ENCODE measurements at places on chromosomes 16 and 17. TPM values are rescaled to one million over a fixed set of nuclear protein-coding genes. Genes with fewer than 3 reads are reported as not detected.

DNA sequence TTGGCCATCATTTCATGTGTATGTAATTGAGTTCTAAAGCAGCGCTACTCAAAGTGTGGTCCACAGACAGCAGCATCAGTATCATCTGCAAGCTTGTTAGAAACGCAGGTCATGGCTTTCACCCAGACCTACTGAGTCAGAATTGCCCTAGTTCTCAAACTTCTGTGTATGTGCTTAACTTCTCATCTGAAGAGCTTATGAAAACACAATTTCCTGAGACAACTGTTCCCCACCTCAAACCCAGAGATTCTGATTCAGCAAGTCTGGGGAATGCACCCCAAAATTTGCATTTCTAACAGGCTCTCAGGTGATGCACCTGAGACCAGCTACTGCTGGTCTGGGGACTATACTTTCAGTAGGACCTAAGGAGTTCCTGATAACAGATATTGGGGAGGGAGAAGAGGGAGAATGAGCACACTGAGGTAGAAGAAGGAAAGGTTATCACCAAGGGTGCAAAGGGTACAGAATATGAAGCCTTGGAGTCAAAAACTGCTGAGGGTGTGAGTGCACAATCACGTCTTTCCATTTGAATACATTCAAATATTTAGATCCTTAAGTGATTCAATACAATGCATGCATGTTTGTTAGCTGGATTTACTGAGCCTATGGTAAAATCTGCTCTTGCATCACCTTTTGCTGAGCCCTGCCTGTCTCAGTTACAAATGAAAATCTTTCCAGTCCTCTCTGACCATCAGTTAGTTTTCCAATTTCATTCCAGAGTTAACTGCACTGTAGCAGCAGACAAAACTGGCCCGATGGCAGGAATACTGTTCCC lies 29.2 kb upstream of the SKAP1 start:
- no peaks in the 10 kb centered on the region for H3K36me3 ChIP-seq
- H3K27ac ChIP-seq = no peak overlapping the region
- no peak overlapping the region for H3K4me3 ChIP-seq
- no peak for DNase-seq

DNA sequence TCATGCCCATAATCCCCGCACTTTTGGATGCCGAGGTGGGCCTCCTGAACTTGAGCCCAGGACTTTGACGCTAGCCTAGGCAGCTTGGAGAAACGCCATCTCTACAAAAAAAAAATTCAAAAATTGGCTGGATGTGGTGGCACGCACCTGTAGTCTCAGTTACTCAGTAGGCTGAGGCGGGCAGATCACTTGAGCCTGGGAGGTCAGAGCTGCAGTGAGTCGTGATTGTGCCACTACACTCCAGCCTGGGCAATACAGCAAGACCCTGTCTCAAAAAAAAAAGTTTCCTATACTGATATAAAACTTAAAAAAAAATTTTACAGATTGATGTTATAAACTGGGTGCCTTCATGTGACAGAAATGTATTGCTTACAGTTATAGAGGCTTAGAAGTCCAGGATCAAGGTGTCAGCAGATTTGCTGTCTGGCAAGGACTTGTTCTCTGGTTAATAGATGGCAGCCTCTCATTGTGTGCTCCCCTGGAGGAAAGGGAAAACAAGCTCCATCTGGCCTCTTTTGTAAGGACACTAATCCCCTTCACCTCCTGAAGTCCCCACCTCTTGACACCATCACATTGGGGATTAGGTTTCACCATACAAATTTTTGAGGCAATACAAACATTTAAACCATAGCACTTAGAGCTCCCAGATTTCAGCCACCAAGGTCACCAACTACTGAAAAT lies 8.5 kb upstream of the CES3 start:
- peaks cover 20% of the 10 kb centered on the region for H3K4me1 ChIP-seq
- no peak overlapping the region for H3K27ac ChIP-seq
- H3K27me3 ChIP-seq = peaks cover 8% of the 10 kb centered on the region
- no peaks in the 10 kb centered on the region for H3K36me3 ChIP-seq

GRCh38 chr17:39791111-39791992 lies 53.6 kb downstream of the GRB7 start:
- H3K27me3 ChIP-seq = no peaks in the 10 kb centered on the region
- H3K27ac ChIP-seq = peak overlapping the region; percentile 36
- no peak overlapping the region for H3K4me3 ChIP-seq
- DNase-seq = no peak
- H3K36me3 ChIP-seq = peaks cover 14% of the 10 kb centered on the region
- H3K4me1 ChIP-seq = peaks cover 82% of the 10 kb centered on the region

DNA sequence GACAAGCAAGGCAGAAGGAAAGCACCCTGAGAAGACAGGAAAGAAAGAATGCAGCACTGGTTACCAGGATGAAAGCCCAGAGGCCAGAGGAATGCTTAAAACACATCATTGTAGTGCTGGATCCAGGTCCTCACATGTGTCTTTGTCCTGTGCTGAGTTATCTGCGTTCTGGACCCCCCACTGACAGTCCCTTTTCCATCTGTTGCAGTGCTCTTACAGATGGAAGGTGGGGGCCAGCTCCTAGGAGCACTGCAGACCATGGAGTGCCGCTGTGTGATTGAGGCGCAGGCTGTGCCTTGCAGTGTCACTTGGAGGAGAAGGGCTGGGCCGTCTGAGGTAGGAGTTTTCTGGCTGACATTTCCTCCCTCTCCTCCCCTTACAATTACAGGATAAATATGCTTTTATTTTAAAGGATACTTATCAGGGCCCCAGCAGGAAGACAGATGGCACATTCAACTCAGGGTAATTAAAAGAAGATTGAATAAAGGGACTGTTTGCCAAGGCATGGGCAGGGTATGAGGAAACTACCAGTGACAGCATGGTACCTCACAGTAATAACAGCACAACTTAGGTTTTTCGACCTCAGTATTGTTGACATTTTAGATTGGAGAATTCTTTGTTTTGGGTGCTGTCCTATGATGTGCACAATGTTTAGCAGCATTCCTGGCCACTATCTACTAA lies 3.0 kb downstream of the EME1 start:
- H3K4me1 ChIP-seq = peaks cover 19% of the 10 kb centered on the region
- H3K36me3 ChIP-seq = peaks cover 2% of the 10 kb centered on the region
- DNase-seq = no peak

DNA sequence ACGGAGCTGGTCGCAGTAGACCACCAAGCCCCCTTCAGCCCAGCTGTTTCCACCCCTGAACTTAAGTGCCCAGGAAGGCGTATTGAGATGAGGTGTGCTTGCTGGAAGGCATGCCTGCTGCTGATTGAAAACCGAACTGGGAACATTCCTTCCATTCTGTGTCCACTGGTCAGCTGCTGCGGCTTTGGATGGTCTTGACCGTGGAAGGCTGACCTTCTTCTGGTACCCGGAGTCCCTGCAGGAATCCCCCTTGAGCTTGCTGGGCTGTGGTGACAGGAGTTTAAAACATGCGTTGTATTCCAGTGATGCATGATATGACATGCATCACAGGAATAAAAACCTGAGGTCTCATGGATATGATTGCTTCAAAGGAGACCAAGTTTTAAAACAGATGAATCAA lies 31.4 kb downstream of the IL4R start:
- no peak overlapping the region for H3K4me3 ChIP-seq
- peak overlapping the region; percentile 39 for H3K27ac ChIP-seq
- peaks cover 19% of the 10 kb centered on the region for H3K36me3 ChIP-seq
- peaks cover 47% of the 10 kb centered on the region for H3K4me1 ChIP-seq
- H3K27me3 ChIP-seq = no peaks in the 10 kb centered on the region

GRCh38 chr16:52709306-52709705 lies 162.4 kb upstream of the TOX3 start:
- H3K27me3 ChIP-seq = no peaks in the 10 kb centered on the region
- H3K4me1 ChIP-seq = no peaks in the 10 kb centered on the region
- H3K4me3 ChIP-seq = no peak overlapping the region
- DNase-seq = no peak
- no peaks in the 10 kb centered on the region for H3K36me3 ChIP-seq

DNA sequence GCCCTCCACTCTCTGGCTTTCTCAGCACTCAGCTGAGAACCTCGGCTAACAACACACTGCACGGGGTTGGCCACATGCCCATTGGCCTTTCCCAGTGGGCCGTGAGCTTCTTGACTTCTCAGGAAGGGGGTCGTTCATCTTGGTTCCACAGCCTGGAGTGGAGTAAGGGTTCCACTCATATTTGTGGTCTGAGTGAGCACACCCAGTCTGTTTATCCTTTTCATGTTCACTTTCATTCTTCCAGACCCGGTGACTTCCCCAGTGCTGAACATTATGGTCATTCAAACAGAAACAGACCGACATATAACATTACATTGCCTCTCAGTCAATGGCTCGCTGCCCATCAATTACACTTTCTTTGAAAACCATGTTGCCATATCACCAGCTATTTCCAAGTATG lies 8.2 kb downstream of the MILR1 start:
- no peaks in the 10 kb centered on the region for H3K36me3 ChIP-seq
- peak overlapping the region; percentile 68 for H3K27ac ChIP-seq
- H3K4me3 ChIP-seq = no peak overlapping the region
- peaks cover 44% of the 10 kb centered on the region for H3K4me1 ChIP-seq
- H3K27me3 ChIP-seq = no peaks in the 10 kb centered on the region
- peak; percentile 16 for DNase-seq

GRCh38 chr17:43327421-43327820 lies 71.4 kb upstream of the ARL4D start:
- H3K4me1 ChIP-seq = no peaks in the 10 kb centered on the region
- no peak overlapping the region for H3K27ac ChIP-seq
- no peaks in the 10 kb centered on the region for H3K36me3 ChIP-seq
- DNase-seq = no peak
- no peaks in the 10 kb centered on the region for H3K27me3 ChIP-seq
- no peak overlapping the region for H3K4me3 ChIP-seq

GRCh38 chr17:65553009-65553645 lies 8.3 kb downstream of the AXIN2 start:
- H3K27me3 ChIP-seq = no peaks in the 10 kb centered on the region
- DNase-seq = no peak
- H3K36me3 ChIP-seq = no peaks in the 10 kb centered on the region
- no peak overlapping the region for H3K27ac ChIP-seq
- peaks cover 4% of the 10 kb centered on the region for H3K4me1 ChIP-seq

DNA sequence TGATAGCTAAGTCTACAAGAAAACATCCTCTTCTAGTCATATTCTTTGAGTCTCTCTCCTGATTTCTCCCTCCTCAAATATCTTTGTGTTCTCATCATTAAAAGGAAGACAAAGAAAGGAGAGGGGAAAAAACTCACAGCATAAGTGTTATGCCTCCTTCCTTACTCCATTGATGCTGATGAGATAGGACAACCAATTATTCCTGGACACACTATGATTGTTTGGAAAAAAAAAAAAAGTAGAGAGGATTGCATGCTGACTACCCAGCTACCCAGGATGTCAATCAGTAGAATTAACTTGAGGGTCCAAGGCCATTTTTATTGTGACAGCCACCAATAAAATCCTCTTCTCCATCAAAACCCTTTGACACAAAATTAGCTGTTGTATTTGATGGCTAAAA lies 299.1 kb upstream of the CDH8 start:
- no peak overlapping the region for H3K27ac ChIP-seq
- DNase-seq = no peak
- no peak overlapping the region for H3K4me3 ChIP-seq
- no peaks in the 10 kb centered on the region for H3K27me3 ChIP-seq

DNA sequence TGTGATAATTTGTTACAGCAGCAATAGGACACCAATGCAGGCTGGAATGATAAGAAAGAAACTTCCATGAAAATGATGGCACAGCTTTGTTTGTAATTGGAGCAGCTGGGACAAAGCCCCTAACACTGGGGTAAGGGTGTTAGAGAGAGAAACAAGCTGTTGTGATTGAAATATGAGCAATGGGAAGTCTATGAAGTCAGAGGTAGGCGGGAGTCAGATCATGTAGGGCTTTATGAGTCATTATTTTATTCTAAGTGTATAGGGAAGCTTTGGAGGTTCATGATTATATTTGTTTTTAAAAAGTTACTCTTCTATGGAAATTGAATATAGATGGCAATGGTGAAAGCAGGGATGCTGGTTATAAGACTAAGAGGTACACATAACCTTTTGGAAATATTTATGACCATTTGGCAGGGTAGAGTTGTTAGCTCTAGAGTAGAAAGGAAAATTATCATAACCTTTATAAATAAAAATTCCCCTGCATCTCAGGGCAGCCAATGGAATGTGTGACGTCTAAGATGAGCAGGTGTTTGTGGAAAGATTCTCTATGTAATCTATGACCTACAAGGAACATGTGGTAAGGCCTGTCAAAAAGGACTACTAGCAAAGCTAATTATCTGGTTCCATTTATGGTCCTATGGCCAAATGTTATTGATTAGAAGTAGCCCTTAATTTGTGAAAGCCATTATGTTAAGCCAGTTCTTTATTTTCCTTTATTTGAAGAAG lies 85.6 kb downstream of the KCNJ2 start:
- no peak overlapping the region for H3K4me3 ChIP-seq
- DNase-seq = no peak
- no peaks in the 10 kb centered on the region for H3K27me3 ChIP-seq
- H3K27ac ChIP-seq = no peak overlapping the region
- H3K36me3 ChIP-seq = no peaks in the 10 kb centered on the region
- no peaks in the 10 kb centered on the region for H3K4me1 ChIP-seq

- H3K4me1 ChIP-seq = no peaks in the 10 kb centered on the region
- H3K27me3 ChIP-seq = no peaks in the 10 kb centered on the region
- peaks cover 6% of the 10 kb centered on the region for H3K36me3 ChIP-seq
- DNase-seq = no peak
Observed at GRCh38 chr16:70700101-70701020, 14.5 kb upstream of the MTSS2 start.

GRCh38 chr17:76681222-76682137 lies 29.3 kb downstream of the MXRA7 start:
- H3K36me3 ChIP-seq = no peaks in the 10 kb centered on the region
- no peaks in the 10 kb centered on the region for H3K27me3 ChIP-seq
- peak; percentile 57 for DNase-seq
- H3K4me3 ChIP-seq = no peak overlapping the region
- H3K27ac ChIP-seq = no peak overlapping the region

The KRTAP4-1 gene
- not detected for total RNA-seq

The TBC1D26 gene
- total RNA-seq = 0.46 TPM

The NLRC3 gene
- 39.6 TPM for total RNA-seq

The SLC12A3 gene
- 5.3 TPM for total RNA-seq

The ABCC3 gene
- total RNA-seq = 0.44 TPM

The PRSS22 gene
- not detected for total RNA-seq

The RGS11 gene
- total RNA-seq = not detected

The TMED6 gene
- 6.3 TPM for total RNA-seq

All from B cell (primary cell).